ENCODE measurements at places on chromosomes 13 and 19.

GRCh38 chr13:113643593-113643992 is 14.4 kb downstream of the ATP4B start:
- DNase-seq = no peak

DNA sequence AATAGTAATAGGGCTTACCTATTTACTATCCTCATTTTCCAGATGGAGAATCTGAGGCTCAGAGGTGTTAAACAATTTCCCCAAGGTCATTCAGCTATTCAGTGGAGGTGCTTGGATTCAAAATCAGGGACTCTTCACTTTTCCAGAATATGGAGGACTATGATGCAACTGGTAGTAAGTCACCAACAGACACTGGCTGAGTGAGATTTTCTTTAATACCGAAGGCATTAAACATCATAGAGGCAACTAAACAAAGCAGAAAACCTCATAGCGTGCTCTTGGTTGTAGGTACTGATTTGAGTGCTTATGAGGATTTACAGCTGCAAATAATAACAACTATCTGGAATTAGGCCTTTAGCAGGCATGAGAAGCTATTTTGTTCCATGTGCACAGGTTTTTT is 134.4 kb downstream of the DLEU7 start:
- no peak for DNase-seq

- no peak for DNase-seq
These were observed 85.2 kb upstream of the FAM216B start for GRCh38 chr13:42696191-42696590.

- no peak for DNase-seq
These were observed 29.3 kb downstream of the MIPEP start for GRCh38 chr13:23859904-23860303.

GRCh38 chr19:55440411-55441105 is 2.5 kb downstream of the SHISA7 start:
- peak; percentile 60 for DNase-seq

GRCh38 chr13:23632048-23632582 is 61.9 kb downstream of the TNFRSF19 start:
- DNase-seq = peak; percentile 65

GRCh38 chr13:114279146-114279545 is 2.3 kb upstream of the UPF3A start:
- DNase-seq = peak; percentile 14

GRCh38 chr19:49057636-49058234 is at the start of gene CGB7:
Gene CGB7 (minus strand): TSS chr19:49057749. CDS start chr19:49055375, 2,374 bp downstream.
- peak; percentile 69 for DNase-seq

DNA sequence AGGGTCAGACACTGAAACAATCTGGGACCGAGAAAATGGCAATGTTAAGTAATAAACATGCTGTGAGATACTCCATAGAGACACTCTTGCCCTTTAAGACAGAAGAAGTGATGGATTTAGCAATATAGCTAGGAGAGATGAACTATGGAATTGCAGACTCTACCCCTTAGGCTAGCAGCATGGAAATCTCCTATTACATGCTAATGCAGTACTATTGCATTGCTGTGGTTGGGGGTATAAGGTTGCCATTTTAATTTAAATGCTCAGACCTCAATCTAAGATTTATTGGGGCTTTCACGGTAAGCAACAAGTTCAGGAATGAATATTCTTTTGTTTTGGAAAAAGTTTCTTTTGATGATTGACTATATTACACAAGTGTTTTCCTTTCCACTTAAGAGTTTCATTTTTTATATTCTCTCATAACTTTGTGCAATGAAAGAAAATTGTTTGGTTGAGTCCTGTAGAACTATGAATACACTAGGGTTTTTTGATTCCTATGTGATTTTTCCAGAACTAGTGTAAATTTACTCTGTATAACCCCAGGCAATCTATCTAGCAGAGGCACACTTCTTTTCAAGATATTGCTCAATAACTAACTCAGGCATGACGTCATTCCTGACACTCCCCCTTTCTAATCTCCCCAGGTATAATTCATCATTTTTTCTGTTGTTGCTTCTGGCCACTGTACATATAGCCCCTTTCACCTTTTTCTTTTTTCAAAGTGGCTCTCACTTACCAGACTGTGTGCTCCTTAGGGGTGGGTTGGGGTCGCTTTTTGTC is 394.7 kb upstream of the KLF12 start:
- no peak for DNase-seq

- no peak for DNase-seq
These were observed 10.1 kb downstream of the ANO8 start for GRCh38 chr19:17324357-17325114.

DNA sequence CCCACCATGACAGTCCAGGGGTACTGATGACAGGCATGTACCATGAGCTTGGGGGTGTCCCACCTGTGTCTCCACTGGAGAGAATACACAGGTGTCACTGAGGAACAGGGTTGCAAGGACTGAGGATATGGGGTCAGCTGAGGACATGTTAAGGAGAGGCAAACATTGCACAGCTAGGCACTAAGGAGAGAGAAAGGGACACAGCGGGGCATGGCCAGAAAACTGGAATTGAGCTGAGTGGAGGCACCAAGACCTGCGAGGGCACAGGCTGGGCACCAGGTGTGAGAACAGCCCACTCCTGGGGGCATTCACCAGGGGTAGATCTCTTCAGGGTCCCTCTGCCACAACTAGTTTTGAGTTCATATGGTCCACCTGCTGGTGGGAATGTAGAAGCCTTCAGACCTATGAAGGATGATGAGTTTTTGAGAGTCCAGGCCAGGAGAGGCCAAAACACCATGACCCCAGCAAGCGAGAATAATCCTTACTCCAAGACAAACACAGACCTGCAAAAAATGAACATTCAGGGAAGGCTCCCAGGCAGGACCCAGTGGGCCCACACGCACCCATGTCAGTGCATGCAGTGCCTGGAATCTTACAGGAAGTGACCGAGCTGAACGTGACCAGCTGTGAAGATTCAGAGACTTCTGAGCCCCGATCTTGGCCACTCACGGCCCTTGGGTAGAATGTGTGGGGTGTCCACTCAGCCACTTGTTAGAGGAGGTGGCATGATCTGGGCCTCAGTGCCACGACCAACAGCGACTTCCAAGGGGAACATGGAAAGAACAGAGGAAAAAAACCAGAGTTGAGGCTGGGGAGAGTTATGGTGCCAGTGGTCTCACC is 1.4 kb upstream of the ZNF584 start:
- DNase-seq = peak; percentile 65

DNA sequence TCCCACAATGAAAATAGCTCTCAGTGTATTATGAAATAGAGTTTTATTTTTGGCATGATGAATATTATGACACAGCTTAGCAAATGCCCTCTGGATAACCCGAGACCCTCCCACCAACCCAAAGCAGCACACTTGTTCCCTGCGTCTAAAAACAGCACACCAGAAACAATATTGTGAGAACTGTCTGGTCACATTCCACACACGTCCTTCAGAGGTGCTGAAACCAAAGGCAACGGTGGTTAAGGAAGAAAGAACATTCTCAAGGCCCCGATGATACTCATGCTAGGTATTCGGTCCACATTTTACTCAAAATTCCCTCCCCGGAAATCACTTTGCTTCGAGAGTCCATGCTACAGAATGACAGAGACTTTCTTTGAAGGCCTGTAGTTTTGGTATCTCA is 156.7 kb downstream of the SLC7A1 start:
- DNase-seq = no peak

DNA sequence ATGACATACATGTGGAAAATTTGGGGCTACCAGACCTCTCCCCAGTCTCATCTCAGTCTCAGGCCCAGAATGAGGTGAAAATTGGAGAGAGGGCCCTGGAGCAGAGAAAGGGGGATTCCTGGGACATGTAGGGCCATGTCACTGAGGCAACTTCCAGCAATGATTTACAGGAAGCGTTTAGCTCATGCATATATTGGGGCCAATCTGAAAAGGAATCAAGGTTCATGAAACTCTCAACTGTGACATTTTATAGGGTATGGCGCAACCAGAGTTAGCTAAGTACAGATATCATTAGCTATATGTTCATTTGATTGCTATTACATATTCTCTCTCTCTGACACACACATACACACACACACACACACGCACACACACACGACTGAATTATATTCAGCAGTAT is 86.3 kb downstream of the RNASEH2B start:
- no peak for DNase-seq

- no peak for DNase-seq
These were observed 1.4 kb downstream of the ABCA7 start for GRCh38 chr19:1041272-1041834.

GRCh38 chr13:29909081-29909730 is 58.8 kb upstream of the UBL3 start:
- DNase-seq = no peak

Data from mesendoderm (in vitro differentiated cells).